ENCODE measurements at places on chromosomes 4 and X.

- peak; percentile 72 for DNase-seq
These were observed 13.3 kb downstream of the UBA6 start for GRCh38 chr4:67687636-67688035.

DNA sequence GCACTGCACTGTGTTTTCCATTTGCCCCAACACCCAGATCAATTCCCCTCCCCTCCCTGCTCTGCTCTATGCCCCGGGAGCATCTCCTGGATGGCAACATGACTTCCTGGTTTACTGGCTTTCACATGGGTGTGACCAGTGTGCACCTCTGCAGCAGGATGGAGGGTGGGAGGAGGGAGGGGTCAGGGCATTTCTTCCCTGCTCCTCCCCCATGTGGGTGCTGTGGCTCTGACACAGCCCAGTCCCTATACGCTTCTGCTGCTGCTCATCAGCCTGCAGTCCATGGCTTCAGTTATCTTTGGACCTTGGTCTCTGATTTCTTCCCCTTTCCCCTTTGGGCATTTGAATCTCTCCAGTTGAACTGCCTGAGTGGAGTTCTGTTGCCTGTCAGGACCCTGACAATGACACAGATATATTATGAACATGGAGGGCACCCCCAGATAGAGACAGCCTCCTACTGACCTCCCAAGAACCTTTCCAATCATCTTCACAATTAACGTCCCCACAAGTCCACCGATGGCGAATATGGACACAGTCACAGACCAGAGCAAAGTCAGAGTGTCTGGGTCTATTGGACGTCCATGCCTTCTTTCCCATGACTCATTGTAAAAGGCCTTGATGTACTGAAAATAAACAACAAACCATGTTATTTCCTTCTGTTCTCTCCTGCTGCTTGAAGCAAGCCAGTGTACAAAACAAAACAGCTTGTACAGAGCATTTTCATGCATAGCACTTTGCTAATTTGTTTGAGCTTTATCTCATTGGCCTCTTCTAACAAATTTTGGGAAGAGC lies 24.8 kb downstream of the SLC2A9 start:
- no peak for DNase-seq

- no peak for DNase-seq
These were observed 793.7 kb upstream of the LCORL start for GRCh38 chr4:18815081-18815778.

GRCh38 chr4:147924604-147925412 lies 192.9 kb downstream of the ARHGAP10 start:
- DNase-seq: peak; percentile 31

DNA sequence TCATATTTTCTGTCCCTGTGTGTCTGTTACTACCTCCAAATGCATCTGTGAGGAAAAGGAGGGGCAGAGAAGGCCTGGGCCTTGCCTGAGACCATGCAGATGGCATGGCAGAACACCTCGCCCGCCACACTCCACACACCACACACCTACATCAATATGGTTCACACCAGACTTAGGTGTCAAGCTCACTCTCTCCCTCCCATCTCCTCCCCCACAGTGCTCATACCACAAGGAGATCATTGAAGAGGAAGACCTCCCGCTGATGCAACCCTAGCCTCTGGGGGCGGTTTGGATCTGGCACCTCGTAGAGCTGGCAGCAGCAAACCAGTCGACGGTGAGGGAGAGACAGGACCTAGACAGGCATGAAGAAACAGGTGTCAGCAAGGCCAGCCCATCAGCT lies 16.6 kb upstream of the KDM5C start:
- no peak for DNase-seq

GRCh38 chrX:144275843-144276242 lies 392.0 kb downstream of the UBE2NL start:
- no peak for DNase-seq

DNA sequence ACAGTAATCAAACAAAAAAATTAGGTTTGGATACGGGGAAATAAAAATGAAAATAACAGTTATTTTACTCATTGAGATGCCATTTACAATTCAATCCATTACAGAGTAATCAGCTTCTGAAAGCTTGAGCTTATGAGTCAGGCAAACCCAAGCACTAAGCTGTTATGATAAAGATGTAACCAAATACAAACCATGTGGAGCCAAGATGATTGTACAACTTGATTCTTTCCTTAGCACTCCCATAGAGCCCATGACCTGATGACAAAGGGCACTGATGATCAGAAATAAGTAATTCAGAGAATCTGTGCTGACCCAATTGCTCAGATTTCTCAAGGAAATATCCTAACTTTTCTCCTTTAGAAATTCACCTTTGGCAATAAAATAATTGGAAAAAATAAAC lies 40.5 kb upstream of the PRKG2 start:
- DNase-seq: peak; percentile 88

- DNase-seq: peak; percentile 47
These were observed 180.8 kb downstream of the MAGEB17 start for GRCh38 chrX:16347968-16348670.

- peak; percentile 28 for DNase-seq
These were observed 75.5 kb upstream of the SLC39A8 start for GRCh38 chr4:102420563-102421398.

DNA sequence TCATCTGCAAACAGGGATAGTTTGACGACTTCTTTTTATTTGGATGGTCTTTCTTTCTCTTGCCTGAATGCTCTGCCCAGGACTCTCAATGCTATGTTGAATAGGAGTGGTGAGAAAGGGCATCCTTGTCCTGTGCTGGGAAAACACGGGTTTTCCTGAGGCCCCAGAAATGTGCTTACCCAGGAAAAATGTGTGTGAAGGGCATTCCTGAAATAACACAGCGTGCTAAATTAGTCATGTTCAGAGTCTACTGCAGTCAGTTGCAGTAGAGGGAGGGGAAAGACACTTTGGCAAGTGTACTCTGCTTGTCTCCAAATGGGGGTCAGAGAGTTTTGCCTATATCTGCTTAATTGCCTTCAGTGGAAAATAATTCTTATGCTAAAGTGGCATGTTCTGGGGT lies 153.9 kb downstream of the CCNG2 start:
- DNase-seq: peak; percentile 26

GRCh38 chrX:69158166-69158980 lies 6.9 kb downstream of the PJA1 start:
- DNase-seq: peak; percentile 53

- no peak for DNase-seq
These were observed 26.3 kb upstream of the UCP1 start for GRCh38 chr4:140595065-140595464.

DNA sequence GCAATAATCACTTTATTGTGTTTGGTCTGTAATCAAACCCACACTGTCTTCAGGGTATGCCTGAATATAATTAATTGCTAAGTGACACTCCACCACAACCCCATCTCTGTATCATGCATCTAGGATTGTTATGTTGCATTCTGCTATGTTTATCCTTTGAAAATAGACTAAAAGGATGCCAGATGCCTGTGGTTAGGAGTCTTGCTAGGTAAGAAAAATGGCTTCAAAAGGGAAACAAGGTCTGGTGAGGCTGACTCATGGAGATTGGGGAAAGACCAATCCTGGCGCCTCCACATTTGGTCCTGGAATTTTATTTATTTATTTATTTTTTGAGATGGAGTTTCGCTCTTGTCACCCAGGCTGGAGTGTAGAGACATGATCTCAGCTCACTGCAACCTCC lies 360.5 kb upstream of the SLC7A11 start:
- DNase-seq: peak; percentile 72

DNA sequence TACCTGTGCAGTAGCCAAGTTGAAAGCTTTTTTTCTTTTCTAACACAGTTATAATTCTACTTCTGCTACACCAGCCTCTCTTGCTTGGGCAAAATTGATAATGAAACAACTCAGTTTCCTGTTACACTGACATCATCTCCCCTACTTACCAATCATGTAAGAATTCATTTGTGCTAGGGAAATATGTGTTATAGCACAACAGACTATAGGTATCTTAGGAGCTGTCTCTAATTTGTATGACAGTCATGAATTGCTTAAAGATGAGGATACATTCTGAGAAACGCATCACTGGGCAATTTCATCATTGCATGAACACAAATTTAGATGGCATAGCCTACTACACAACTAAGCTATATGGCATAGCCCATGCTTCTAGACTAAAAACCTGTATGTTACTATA lies 246.3 kb upstream of the ANKRD50 start:
- no peak for DNase-seq

- no peak for DNase-seq
These were observed 37.5 kb upstream of the NKRF start for GRCh38 chrX:119643696-119644095.

DNA sequence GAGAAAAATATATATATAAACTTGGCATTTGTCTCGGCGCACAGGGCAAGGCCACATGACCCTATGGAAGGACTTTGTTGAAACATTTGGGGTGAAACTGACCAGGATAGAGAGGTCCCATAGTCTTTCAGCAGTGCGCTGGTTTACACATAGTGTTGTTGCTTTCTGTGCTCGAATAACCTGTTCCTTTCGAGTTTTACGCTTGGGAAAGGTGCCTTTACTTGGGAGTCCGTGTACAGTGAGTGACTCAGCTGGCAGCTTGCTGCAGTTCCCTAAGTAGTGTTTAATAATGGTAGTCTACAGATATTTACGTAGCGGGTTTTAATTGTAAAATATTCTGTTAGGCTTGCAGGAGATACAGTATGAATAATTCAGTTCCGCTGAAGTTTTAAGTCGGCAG lies 578 bp downstream of the APOOL start:
- DNase-seq: peak; percentile 1

DNA sequence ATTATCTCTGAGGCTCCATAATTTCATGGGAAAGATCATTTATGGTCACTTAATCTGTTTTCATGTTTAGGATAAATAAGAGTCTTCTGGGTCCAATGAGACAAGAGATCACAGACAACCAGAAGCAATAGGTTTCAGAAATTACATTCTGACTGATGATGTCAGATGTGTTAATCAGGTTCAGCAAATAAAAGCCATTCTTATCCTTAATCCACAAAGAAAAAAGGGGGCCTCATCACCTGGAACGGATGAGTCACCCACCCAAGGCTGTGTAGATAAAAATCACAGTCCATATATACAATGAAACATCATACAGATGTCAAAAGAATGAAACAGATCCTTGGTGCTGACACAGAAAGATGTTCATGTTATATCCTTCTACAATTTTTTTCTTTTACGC lies 36.6 kb downstream of the SYTL4 start:
- no peak for DNase-seq

- peak; percentile 21 for DNase-seq
These were observed 39.5 kb downstream of the TMEM165 start for GRCh38 chr4:55435141-55435841.

- no peak for DNase-seq
These were observed 17.6 kb downstream of the ARMCX2 start for GRCh38 chrX:101642093-101642492.

DNA sequence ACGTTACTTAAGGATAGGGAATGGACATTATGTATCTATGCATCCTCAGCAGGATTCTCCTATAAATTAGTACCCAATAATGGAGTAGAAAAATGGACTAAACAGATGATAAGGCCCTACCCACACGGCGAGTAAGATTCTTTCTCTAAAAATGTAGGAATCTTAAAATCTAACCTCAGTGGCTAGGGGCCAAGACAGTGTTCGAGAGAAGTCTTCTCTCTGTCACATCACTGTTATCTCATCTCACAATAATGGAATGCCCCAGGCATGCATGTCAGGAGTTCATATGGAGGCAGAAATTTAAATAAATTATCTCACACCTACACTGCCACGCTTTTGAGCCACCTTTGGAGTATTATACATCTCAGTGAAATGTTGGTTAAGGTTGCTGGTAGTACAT lies 132.9 kb downstream of the LDB2 start:
- peak; percentile 34 for DNase-seq

DNA sequence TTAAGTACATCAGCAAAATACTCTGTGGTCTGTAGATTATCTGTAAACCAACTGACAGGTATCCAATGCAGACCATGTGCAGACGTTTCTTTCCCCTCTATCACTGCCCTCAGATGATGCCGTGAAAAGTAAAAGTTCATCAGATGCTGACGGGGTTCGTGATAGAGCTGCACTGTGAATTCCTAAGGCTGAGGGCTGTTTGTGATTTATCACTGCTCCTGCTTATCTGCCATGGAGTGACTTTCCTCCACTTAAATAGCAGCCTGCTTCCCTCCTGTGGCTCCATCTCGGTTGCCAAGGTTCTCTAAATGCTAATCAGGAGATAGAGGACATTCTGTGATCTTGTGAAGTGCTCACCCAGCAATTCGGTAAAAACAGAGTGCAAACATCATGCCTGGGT lies 89.3 kb upstream of the SRD5A3 start:
- DNase-seq: no peak

DNA sequence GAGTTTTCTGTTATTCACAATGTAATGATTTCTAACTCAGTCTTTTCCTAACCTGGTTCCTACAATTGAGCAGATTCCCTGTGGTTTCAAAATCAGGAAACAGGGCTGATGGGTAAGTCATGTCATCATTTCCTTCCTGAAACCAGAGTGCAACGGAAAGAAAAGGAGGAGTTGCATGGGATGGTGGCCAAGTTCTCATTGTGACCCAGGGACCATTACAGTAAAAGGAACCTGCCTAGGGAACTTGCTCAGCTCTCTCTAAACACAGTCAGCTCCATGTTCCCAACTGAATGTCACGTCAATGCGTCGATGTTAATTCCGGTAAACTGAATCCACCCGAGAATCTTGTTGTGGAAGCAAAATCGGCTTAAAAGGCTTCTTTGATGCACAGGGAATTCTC lies 51.2 kb downstream of the LGI2 start:
- peak; percentile 57 for DNase-seq

DNA sequence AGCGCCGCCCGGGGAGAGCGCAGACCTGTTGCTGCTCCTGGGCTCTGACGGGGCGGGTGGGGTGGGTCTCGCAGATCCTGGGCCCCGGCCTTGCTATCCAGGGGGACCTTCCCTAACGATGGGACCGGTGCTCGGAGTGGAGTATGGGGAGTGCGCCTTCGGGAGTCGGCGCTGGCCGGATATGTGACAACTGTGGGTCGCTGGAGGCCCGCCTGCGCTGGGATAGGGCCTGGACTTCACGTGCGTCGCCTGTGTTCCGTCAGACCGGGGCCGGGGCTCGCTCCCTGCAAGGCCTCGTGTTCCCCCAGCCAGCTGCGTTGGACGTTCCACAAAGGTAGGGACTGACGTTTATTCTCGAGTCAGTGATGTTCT lies 1.3 kb downstream of the TBL1X start:
- DNase-seq: peak; percentile 14

DNA sequence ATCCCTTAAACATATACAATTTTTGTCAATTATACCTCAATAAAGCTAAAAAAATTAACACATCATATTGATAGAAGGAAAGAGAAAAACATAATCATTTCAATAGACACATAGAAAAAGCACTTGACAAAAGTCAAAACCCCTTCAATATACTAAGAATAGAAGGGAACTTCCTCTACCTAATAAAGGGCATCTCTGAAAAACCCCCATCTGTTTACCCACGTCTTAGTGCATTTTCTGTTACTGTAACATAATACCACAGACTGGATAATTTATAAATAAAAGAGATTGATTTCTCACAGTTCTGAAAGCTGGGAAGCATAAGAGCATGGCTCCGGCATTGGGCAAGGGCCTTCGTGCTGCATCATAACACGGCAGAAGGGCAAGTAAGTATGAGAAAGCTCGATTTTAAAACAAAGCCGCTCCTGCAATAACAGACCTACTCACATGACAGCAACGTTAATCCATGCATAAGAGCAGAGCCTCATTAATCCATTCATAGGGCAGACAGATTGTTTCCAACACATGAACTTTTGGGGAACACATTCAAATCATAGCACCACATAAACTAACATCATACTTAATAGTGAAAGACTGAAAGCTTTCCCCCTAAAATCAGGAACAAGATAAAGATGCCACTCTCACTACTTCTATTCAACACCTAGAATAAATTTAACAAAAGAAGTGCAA lies 15.7 kb downstream of the STEEP1 start:
- no peak for DNase-seq

Measured in fibroblast of skin of right quadriceps (primary cell).